ENCODE measurements at places on chromosomes 11 and 22.

- DNase-seq, result no peak
Measured at GRCh38 chr22:29457730-29458129, 19.3 kb downstream of the RFPL1 start.

DNA sequence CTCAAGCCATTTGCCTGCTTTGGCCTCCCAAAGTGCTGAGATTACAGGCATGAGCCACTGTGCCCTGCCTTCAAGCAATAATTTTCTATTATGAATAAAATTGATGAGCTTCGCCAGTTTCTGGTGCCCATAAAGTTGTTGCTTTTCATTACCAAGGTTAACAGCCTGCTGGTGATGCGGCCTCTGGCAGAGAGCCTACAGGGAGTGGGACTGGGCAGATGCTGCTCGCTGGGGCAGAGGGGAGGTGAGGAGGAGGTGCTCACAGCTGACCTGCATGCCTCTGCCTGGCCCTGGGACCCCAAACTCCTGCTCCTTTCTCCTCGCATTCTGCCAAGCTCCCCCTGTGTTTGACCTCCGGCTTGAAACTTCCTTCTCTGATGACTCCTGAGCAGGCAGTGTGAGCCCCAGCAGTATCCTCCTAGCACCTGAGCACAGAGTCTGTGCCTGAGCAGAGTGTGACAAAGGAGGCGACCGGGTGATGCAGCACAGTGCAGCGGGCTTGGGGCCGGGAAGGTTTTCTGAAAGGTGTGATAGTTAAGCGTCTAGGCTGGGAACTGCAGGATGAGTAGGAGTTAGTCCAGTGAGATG is 56.1 kb upstream of the B3GAT1 start:
- DNase-seq, result no peak

DNA sequence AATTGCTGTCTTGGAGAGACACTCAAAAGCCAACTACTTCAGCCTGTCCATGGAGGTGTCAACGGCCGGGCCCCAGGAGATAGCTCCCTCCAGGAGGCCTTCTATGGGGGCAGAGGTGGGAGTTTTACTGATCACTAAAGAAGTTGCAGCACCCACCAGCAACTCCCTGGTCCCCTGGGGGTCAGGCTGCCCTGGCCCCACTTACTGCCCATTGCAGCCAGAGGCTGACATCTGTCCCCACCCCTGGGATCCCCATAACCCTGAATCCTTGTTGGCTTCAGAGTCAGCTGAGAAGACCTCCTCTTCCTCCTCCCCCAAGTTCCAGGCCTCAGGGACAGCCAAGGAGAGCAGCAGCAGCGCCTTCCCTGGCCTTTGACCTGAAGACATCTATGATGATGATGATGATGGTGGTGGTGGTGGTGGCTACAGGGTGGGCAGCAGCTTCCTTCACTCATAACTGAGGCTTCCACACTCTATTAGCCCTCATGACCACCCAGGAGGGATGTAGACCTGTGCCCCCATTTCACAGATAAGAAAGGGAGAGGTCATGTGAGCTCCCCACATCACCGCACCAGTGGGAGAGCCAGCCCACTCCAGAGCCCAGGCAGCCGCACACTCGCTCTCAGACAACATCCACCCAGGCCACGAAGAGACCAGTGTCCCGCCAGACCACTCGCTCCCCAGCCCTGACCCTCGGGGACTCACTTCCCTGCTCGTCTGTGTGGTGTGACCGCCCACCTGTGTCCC is 43.8 kb upstream of the FGF3 start:
- no peak for DNase-seq

GRCh38 chr11:117838901-117839300 is 14.4 kb upstream of the FXYD2 start:
- no peak for DNase-seq

GRCh38 chr11:130217133-130218031 is 57.8 kb downstream of the ST14 start:
- no peak for DNase-seq

GRCh38 chr11:69594481-69594880 is 46.5 kb upstream of the CCND1 start:
- DNase-seq, result no peak

- DNase-seq, result no peak
Measured at GRCh38 chr22:42214633-42215415, 55.6 kb downstream of the TCF20 start.

DNA sequence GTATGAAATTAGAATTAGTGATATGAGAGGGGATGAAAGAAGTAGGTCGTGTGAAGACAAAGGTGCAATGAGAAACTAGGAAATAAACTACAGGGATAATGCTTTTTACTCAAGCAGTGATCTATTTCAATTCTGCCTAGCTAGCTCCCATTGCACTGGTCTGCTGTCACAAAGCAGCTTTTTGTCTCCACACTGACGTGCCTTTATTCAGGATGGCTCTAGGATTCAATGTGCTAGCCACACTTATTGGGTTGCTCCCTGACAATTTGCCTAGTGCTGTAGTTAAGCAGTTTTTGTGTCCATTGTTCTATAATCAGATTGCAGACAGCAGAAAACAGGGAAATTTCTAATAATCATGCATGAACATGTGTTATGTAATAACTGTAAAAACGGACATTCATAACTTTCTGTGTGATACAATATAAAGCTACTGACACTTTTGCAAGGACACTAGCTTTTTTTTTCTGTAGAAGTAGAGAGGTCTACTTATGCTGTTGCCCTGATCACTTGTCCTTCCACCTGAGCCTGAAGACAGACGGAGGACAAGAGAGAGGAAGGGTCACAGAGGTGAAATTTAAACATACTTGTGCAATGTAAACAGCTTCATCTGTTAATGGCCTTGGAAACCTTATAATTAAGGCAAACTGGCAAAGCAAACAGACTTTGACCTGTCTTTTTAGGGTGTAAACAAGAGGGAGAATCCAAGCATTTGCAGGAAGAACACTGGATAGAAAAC is 269.6 kb downstream of the LRRC4C start:
- DNase-seq, result no peak

GRCh38 chr11:116603728-116604323 is 169.0 kb downstream of the BUD13 start:
- no peak for DNase-seq

DNA sequence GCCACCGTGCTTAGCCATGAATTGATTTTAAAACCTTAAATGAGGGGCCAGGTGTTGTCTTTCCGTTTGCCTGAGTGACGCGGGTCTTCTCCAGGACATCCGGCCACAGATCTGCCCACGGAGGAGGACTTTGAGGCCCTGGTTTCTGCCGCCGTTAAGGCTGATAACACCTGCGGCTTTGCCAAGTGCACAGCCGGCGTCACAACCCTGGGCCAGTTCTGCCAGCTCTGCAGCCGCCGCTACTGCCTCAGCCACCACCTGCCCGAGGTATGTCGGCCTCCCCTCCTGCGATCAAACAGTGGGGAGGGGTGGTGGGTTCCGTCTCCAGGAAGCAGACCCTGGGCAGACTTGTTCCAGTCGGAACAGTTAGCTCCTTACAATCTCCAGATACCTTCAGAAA is 34.4 kb downstream of the IGHMBP2 start:
- no peak for DNase-seq

- DNase-seq, result no peak
Measured at GRCh38 chr11:74417379-74417804, 19.2 kb upstream of the PGM2L1 start.

- no peak for DNase-seq
Measured at GRCh38 chr11:9874466-9874865, 210.6 kb downstream of the SWAP70 start.

DNA sequence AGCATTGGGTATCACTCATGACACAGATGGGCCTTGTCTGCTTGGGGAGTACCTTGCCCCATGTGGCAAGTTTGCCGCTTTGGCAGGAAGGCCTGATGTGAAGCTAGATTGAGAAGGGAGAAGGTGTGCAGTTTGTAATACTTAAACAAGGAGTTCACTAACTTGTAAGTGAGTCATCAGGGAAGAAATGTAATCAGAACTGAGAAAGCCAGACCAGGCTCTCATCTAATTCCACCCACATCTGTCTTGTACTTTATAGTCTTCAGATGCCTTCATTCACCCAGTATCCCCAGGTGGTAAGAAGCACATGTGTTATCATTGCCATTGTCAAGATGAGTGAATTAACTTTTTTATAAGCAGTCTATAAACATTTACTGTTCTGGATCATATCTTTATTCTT is 116.0 kb upstream of the DDI1 start:
- no peak for DNase-seq

- no peak for DNase-seq
Measured at GRCh38 chr11:133541021-133541719, 8.9 kb upstream of the OPCML start.
